ENCODE measurements at places on chromosomes 12 and 14.

DNA sequence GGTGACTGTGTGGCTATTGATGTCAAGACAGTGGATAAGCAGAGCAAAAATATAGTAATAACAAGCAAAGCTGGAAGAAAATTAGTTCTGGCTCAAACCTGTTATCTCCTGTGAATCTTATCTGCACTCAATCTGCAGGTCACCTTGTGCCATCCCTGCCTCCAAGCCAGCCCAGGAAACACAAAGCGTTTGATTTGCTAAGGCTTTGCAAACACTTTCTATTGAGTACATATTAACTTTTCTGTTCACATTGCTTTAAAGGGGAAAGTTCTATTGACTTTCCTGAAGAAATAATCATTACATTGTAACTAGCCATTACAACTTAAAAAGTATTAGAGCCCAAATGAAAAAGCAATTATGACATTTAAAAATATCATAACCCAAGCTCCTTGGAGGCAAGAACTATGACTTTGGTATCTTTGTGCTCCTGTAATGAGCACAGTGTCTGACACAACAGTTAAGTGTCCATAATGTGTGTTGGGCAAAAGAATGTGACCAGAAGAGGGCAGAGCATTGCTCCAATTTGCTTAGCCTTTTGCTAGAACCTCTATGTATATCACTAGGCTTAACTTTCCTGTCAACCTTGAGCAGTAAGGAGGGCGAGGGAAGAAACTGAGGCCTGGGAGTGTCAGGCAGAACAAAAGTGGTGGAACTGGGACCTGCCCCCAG lies 24.7 kb downstream of the SERPINA3 start:
- DNase-seq = peak; percentile 16

- no peak for DNase-seq
Observed at GRCh38 chr14:103534576-103535061, 5.6 kb downstream of the TRMT61A start.

DNA sequence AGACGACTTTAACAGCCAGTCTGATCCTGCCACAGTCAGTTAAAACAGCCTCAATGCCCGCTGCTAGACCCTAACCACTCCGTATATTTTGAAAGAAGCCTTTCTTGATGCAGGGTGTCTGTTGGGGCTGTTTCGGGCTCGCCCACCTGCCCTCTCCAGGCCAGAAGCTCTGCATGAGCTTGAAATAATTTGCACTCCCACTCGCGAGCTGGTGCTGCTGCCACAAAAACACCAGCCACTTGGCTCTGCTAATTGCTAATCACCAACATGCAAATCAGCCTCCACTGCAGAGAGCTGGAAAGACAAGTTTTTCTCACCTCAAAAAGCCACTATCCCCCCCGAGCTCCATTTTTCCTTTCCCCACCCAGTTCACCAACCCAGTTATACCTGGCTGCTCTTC lies 15.5 kb downstream of the BAZ2A start:
- DNase-seq = no peak

- DNase-seq = no peak
Observed at GRCh38 chr12:71460850-71461609, 21.4 kb downstream of the LGR5 start.

GRCh38 chr14:39175445-39176262 lies 600 bp downstream of the PNN start:
- peak; percentile 60 for DNase-seq

- no peak for DNase-seq
Observed at GRCh38 chr14:97033556-97034081, 236.4 kb downstream of the VRK1 start.

DNA sequence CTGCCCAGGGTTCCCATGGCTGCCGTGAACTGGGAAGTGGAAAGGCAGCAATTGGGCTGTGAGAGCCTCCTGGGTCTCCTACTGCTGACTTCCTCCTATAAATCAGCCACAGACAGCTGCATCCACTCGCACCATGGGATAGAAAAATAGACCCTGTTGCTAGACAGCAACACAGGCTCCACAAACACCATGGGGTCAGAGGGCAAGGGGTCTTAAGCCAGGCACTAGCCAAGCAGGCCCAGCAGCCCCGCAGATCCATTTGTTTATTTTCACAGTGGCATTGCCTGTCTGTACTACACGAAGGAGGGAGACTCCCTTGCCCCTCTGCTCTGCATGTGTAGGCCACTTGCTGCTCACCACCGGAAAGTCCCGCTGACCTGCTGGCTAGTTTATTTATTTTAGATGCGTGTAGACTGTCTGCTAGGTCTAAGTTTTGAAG lies 139.8 kb downstream of the DACT1 start:
- DNase-seq = no peak

DNA sequence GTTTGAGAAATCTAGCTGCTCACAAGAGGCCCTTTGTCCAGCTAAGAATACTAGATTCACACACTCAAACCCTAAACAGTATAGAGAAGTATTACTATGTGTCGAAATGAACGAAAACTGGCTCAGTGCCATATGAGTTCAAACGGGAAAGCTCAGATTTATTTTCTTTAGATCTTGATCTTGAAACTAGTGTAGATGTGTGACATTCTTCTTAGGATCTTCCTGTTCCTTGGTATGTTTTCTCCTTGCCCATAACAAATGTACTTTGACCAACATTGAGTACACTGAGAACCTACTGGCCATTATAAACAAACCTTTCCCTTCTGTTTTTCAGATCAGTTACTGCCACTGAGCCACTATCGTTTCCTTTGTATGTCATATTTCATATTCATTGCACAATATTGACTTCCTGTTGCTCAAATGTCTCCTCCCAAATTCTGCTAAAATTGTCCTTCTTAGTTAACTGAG lies 21.3 kb downstream of the MYBPC1 start:
- no peak for DNase-seq

DNA sequence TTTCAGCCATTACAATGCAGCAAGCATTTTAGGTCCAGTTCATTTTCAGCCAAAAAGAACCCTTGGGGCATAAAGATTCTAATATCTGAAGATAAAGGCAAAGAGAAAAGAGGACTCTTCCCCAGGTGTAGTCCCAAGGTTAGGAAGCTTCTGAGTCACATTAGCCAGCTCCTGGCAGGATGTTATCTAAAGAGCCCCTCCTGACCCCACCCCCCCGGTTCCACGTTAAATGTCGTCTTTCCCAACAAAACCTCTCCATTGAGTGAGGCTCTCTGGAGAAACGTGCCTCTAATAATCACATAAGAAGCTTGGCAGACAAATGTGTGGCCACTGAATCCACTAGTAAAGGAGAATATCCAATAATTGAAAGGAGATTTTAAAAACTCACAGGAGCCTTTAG lies 267.7 kb downstream of the GALC start:
- no peak for DNase-seq

Data from ELR (cell line).